ENCODE measurements at places on chromosomes 12 and 14.

- no peak for DNase-seq
These were observed 201.2 kb downstream of the TTC8 start for GRCh38 chr14:89025561-89026236.

- no peak for DNase-seq
These were observed 1.2 kb downstream of the HNRNPC start for GRCh38 chr14:21267886-21268616.

- no peak for DNase-seq
These were observed 50.2 kb upstream of the FLRT2 start for GRCh38 chr14:85479771-85480170.

GRCh38 chr12:119229837-119230236 is 51.1 kb downstream of the HSPB8 start:
- peak; percentile 85 for DNase-seq

GRCh38 chr14:78746086-78746595 is 576.0 kb downstream of the NRXN3 start:
- no peak for DNase-seq

DNA sequence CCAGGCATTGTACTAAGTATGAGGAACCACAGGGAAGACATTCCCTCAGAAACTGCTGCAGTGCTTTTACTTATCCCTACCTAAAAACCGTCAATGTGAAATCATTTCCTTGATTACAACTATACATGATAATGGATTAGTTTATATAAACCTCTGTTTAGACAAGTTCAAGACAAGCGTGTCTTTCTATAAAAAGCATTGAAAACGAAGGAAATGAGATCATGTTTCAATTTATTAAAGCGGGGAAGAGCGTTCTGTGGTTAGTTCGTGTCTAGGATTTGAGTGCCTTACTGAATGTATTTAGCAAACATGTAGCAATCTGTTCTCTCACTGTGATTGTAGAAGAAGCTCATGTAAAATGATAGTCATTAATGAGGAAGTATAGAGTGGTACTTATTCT is 37.5 kb downstream of the GALC start:
- DNase-seq: no peak

- DNase-seq: no peak
These were observed 1441.4 kb downstream of the AACS start for GRCh38 chr12:126506426-126507182.

DNA sequence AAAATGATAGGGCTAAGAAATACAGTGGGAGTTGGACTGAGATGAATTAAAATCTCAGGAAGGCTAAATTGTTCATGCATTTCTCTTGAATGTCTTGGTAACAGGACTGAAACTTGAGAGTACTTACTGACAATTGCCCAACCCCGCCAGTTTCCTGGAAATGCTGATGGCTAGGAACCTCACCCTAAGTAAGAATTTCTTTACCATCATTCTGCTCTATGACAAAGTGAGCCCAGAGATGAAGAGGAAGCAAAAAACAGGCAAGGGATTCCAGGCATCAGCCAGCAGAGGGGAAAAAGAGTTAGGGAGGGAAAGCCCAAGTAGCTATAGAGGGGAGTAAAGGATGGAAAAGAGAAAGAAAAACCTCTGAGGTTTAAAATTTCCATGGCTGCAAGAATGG is 397.7 kb downstream of the MDGA2 start:
- no peak for DNase-seq

GRCh38 chr14:69865701-69866365 is 13.4 kb upstream of the SMOC1 start:
- DNase-seq: no peak

GRCh38 chr14:102407258-102407657 is 44.5 kb downstream of the TECPR2 start:
- DNase-seq: no peak

DNA sequence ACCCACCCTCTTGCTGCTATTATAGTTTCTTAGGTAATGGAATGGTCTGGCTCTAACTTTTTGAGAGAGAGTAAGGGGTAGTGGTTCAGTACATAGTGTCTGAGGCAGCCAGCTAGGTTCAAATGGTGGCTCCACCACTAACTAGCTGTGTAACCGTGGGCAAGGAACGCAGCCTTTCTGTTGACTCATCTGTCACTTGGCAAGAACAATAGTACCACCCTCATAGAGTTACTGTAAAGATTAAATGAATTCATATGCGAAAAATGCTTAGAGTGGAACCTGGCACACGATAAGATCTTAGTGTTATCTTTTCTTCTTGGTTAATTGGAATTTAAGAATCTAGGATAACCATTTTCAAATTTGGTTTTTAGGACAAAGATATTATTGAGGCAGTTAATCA is 14.0 kb downstream of the CCDC62 start:
- no peak for DNase-seq

- DNase-seq: no peak
These were observed 53.4 kb upstream of the KRR1 start for GRCh38 chr12:75564852-75565251.

- DNase-seq: peak; percentile 45
These were observed 150.2 kb upstream of the C14orf180 start for GRCh38 chr14:104429291-104429861.

- DNase-seq: no peak
These were observed 215.9 kb downstream of the CHST11 start for GRCh38 chr12:104672501-104673265.

DNA sequence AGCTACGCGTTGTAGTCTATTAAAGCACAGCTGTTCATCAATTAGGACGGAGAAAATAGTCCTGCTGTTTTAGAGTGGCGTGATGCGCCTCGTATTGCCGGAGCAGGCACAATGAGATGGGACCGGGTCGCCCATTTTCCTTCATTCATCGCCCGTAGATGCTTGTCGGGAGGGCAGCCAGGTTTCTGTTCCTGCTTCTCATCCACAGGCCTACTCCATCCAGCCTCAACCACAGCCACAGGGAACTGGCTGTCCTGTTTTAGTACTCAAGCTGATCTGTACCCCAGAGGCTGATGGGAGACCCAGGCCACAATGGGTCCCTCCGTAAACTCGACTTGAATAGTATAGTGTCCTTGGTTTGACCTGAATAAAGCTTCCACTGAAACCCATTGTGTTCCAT is 264.0 kb downstream of the VRK1 start:
- DNase-seq: no peak

GRCh38 chr12:67705394-67706370 is 57.1 kb downstream of the DYRK2 start:
- no peak for DNase-seq

DNA sequence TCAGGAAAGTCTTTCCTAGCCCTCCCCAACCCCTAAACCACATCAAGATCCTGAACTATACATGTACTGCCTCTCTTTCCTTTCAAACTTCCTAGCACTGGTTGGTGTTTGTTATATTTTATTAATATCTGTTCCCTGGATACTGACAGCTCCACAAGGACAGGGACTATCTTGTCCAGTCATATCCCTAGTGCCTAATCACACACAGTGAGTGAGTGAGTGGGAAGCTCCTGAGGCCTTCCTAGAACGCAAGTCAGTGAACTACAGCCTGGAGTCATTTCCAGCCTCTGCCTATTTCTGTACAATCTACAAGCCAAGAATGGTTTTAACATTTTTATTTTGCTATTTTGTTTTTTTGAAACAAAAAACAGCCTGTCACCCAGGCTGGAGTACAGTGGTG is 7.5 kb upstream of the ACTR6 start:
- DNase-seq: no peak

- no peak for DNase-seq
These were observed 95.0 kb downstream of the LMNTD1 start for GRCh38 chr12:25458047-25458552.

DNA sequence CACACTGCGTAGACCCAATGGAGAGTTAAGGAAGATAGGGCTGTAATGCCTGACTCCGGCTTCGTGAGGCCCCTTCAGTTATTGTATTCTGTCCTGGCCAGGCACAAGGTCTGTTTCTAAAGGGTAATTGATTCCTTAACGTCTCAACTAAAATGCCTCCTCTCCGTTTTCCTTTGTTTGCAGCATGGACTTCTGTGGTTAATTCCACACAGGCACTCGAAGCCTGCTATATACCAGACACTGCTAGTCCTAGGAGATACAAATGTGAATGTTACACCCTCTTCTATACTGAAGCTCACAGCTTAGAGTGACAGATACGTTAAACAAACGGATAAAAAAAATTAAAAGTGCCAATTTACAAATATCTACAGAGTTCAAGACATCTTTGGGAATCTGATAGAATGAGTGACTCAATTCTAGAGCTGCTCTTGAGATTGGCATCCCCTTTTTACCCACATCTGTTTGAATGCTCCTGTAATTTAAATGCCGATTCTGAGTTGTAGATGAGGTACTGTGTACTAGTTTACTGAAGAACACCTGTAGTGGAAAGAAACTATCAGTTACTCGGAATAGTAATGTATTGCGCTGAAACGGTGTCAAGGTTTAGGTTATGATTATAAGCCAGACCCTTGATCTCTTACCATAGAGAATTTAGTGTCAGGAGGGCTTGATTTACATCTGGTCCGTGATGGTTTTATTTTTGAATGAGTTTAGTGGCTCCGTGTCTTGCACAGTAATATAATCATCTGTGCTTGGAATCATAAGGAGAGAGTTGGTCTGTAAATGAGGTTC is 784 bp downstream of the PSMA6 start:
- DNase-seq: no peak

GRCh38 chr14:68271913-68272391 is 452.4 kb downstream of the RAD51B start:
- no peak for DNase-seq

DNA sequence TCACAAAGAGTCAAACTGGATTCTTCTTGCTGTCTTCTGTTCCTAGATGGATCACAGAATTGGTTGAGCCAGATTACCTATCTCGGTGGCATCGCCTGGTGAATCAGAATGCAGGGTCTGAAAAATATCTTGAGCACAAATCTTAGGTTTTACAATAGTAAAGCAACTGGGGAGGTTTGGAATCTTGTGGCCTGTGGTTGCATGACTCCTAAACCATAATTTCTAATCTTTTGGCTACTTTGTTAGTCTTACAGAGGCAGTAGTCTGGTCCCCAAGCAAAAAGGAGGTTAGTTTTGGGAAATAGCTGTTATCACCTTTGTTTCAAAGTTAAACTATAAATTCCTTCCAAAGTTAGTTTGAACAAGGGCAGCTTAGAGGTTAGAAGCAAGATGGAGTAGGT is 1488.5 kb upstream of the FLRT2 start:
- no peak for DNase-seq

DNA sequence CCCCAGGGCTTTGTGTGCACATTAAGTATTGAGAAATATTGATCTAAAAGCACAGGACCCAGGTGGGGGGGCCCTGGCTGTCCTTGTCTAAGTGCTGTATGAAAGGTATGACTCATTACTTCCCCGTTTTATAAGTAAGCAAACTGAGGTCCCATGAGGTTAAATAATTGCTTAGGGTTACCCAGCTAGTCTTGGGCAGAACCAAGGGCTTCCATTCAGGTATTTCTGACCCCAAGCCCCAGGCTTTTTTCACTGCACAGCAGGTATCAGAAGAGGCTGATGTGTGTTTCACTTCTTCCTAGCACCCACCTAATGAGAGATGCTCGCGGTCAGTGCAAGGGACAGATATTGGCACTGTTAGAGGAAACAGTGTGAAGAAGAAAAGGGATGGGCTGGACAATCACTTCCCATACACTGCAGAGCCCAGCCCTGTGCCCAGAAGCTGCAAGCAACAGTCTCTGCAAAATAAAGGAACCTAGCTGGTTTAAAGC is 4.7 kb upstream of the TC2N start:
- DNase-seq: no peak

GRCh38 chr12:103626498-103626897 is 39.4 kb downstream of the STAB2 start:
- peak; percentile 68 for DNase-seq

- DNase-seq: peak; percentile 91
These were observed 424 bp downstream of the TEDC1 start for GRCh38 chr14:105491366-105491973.

GRCh38 chr14:71338153-71338552 is 430.9 kb downstream of the PCNX1 start:
- DNase-seq: no peak

DNA sequence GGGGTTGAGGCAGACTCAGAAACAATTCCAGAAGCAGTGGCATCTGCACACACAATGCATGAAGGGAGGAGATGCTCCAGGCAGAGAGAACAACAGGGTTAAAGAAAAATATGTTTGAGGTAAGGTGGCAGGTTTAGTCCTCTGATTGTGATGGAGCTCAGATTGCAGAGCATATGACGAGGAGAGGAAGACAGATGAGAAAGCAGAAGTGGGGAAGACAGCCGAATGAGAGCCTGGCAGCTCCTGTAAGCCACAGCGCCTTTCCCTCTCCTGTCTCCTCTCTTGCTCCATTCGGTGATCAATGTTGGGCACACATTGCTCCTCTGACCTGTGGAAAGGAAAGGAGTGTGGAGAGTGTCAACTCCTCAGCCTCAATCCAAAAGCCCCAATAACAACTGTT is 372.2 kb downstream of the GXYLT1 start:
- DNase-seq: no peak

DNA sequence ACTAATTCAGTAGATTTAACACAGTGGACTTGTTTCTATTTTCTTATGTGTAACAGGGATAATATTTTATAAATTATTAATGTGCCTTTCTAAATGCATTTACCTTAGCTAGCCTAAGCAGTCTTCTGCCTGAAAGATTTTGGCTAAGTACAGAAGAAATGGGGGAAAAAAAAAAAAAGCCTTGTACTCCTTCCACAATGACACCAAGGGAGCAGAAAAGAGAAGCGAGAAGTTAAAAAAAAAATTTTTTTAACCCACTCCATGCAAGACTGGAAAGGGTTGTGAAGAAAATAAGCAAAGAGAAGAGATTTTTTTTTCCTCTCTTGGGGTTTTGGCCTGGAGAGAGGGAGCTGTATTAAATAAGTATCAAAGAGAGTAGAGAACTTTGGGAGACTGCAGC is 28.7 kb downstream of the NELL2 start:
- no peak for DNase-seq

DNA sequence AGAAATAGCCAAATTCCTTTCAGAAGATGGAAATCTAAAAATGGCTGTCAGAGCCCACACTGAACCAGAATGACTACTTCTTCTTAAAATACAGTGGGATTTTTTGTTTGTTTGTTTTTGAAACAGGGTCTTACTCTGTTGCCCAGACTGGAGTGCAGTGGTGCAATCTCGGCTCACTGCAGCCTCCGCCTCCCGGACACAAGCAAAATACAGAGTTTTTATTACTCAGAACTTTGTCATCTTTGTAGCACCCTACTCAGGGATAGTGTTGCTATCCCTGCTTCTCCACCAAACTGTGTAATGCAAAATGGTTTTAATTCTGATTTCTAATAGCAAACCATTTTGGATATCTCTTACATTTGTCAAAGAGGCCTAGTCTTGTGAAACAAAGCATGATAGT is 16.4 kb downstream of the ZNF410 start:
- no peak for DNase-seq

GRCh38 chr14:75435473-75435872 is 7.7 kb downstream of the JDP2 start:
- DNase-seq: no peak

DNA sequence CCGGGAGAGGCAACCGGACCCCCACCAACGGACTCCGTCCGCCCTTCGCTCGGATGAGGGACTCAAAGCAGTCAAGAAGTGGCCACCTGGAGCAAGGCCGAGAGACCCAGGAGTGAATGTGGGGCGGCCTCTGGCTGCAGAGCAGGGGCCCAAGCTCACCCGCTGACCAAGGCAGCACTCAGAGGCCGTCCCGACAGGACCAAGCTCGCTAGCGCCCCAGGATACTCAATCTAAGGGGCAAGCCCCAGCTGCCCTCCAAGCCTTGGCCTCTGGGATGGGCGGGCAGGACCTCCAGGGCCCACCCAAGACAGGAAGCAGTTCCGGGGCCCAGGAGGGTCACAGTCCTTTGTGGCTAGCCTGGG is 936 bp downstream of the AKT1 start:
- peak; percentile 64 for DNase-seq

- no peak for DNase-seq
These were observed 622.3 kb downstream of the C12orf50 start for GRCh38 chr12:87406926-87407325.
